ENCODE measurements at places on chromosomes 1 and 21.

- no peak for DNase-seq
Measured at GRCh38 chr1:183996040-183996384, 41.5 kb downstream of the COLGALT2 start.

- no peak for DNase-seq
Measured at GRCh38 chr21:41962425-41962966, 8.7 kb upstream of the C2CD2 start.

- no peak for DNase-seq
Measured at GRCh38 chr1:112929979-112930378, 26.0 kb downstream of the SLC16A1 start.

- no peak for DNase-seq
Measured at GRCh38 chr1:206944703-206945102, 1.6 kb downstream of the PIGR start.

- no peak for DNase-seq
Measured at GRCh38 chr1:6090996-6091822, 45.5 kb downstream of the KCNAB2 start.

DNA sequence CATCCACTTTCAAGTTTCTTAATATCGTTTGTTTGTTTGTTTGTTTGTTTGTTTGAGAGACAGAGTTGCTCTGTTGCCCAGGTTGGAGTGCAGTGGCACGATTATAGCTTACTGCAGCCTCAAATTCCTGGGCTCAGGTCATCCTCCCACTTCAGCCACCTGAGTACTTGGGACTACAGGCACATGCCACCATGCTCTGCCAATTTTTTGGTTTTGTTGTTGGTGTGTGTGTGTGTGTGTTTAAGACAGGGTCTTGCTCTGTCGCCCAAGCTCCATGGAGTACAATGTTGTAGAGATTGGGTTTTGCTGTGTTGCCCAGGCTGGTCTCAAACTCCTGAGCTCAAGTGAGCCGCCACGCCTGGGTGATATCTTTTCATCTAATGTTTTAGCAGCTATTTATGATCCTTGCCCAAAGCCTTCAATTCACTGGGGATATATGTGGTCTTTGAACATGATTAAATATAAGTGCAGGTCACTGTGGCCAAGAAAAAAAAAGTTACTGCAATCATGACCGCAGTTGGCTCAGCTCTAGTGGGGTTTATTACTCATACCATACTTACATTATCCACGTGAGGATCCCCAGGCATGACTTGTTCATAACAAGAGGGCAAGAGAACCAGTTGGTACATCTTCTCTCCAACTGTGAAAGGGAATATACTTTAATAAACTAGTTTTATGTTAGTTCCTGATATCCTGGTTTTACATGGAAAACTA lies 8.0 kb downstream of the RRP1B start:
- no peak for DNase-seq

DNA sequence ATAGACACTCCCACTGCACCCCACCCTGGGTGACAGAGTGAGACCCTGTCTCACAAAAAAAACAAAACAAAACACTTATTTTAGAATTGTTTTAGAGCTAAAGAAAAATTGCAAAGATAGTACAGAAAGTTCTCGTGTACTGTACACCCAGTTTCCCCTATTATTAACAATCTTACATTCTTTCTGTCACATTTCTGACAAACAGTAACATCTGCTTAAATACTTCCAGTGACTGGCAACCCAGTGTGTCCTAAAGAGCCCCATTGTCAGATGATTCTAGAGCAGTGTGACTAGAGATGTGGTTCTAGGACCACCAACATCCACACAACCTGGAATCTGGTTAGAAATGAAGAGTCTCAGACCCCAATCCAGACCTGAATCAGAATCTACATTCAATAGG lies 90.5 kb downstream of the LEPR start:
- DNase-seq = no peak

- no peak for DNase-seq
Measured at GRCh38 chr1:53176452-53177208, 20.0 kb upstream of the CPT2 start.

- no peak for DNase-seq
Measured at GRCh38 chr1:94550396-94550795, 8.8 kb upstream of the F3 start.

- DNase-seq = no peak
Measured at GRCh38 chr1:42737257-42737656, 2.8 kb downstream of the CLDN19 start.

GRCh38 chr1:57377339-57378139 lies 46.3 kb downstream of the DAB1 start:
- no peak for DNase-seq

GRCh38 chr1:15943328-15943991 lies 32.4 kb downstream of the ZBTB17 start:
- DNase-seq = no peak

DNA sequence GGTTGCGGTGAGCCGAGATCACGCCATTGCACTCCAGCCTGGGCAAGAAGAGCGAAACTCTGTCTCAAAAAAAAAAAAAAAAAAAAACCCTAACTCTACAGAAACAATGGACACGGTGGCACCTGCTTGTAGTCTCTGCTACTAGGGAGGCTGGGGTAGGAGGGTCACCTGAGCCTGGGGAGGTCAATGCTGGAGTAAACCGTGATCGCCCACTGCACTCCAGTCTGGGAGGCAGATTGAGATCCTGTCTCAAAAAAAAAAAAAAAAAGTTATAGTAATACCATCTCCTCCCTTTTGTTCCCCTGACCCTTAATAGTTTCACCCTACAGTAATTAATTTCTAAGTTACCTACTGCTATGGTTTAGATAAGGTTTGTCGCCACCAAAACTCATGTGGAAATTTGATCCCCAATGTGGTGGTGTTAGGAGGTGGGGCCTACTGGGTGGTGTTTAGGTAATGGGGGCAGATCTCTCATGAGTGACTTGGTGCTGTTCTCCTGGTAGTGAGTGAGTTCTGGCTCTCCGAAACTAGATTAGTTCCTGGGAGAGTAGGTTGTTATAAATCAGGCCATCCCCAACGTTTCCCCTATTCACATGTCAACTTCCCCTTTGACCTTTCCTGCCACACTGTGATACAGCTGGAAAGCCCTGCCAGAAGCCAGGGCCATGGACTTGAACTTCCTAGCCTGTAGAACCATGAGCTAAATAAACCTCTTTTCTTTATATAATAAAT lies 9.8 kb downstream of the FBXO42 start:
- DNase-seq = no peak

DNA sequence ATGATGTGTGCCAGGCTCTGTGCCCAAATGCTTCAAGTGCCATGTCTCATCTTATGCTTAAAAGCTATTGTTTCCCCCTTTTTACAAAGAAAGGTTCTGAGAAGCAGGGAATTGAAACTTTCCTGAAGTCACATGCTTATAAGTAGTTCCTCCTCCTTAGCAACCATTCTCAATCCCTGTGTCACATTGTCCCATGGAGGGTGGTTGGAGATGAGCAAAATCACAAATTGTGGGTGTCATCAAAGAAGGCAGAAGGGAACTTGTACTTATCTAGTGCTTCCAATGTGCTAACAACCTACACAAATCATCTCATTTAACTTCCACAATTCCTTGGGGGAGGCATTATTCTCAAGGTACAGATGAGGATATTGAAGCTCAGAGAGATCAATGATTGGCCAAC lies 10.1 kb upstream of the ERICH3 start:
- no peak for DNase-seq

GRCh38 chr1:191152776-191153175 lies 675.1 kb upstream of the BRINP3 start:
- no peak for DNase-seq

GRCh38 chr1:181479137-181479745 lies 4.1 kb upstream of the CACNA1E start:
- peak; percentile 72 for DNase-seq

DNA sequence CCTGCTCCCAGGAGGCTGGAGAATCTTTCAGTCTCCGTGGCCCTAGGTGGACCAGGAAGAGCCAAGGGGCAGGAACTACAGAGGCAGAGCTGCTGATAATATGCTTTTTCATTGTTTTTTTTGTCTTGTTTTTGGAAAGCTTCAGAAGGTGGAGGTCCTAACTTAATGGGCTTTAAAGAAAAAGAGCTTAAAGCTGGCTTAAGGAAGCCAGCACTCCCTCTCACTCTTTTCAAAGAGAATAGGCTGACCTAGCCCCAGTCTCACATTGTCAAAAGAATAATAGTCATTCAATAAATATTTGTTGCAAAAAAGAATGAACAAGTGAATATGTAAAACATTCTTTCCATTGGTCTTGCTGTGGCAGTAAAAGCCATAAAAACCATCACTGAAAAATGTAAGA lies 61.0 kb upstream of the RRP15 start:
- DNase-seq = no peak

DNA sequence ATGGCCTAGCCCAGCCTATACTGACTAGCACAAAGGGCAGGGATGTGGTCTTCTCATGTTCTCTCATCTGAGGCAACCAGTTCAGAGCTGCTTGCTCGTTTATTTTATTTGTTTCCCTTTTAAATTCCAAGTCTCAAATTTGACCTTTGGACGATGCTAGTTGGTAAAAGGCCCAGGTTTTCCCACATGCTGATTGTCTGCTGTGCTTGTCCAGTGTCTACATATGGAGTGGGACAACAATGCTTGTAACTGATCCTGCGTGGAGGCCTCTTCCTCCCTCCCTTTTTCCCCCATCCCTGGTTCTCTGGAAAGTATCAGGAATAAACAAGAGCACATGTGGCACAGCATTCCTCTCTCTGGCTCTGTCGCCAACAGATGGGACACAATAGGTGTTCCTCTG lies 34.0 kb upstream of the BEND5 start:
- DNase-seq = no peak

DNA sequence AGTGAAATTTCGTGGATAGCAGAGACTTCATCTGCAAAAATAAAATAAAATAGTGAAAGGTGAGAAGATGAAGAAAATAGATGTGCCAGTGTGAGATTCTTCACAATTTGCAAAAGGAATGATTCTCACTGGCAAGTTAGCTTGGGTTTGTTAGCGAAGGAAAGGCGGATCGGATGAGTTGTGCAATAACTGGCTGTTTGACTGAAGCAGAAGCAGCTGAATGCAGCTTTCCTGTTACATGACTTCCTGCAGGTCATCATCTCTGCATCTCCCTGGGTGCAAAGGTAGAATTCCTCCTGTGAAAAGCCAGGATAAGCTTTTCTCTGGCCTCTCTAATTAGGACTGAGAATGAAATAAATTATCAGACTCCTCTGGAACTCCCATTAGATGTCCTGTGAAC lies 263.1 kb upstream of the CHRM3 start:
- DNase-seq = peak; percentile 12

DNA sequence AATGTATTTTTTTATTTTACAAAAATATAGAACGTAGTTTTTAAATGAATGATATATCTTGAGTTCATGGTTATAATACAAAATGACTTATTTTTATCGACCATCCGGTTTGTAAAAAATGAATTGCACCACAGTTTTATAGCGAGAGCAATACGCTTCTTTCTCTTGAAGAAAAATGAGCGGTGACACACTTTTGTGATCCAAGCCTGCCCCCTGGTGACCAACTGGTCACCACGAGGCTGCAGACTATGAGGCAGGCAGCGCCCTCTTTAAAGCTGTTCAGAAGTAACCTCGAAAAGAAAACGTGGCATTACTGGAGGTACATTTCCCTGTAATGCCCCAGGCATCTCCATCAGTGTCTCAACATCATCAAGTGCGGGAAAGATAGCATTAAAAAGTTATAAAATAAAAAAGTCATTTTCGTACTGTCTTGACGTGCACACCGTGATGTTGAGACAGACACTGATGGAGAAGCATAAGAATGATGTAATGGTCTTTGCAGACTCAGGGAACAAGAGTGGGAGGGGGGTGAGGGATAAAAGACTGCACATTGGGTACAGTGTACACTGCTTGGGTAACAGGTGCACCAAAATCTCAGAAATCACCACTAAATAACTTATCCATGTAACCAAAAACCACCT lies 734.2 kb upstream of the ADAMTS5 start:
- DNase-seq = peak; percentile 88

DNA sequence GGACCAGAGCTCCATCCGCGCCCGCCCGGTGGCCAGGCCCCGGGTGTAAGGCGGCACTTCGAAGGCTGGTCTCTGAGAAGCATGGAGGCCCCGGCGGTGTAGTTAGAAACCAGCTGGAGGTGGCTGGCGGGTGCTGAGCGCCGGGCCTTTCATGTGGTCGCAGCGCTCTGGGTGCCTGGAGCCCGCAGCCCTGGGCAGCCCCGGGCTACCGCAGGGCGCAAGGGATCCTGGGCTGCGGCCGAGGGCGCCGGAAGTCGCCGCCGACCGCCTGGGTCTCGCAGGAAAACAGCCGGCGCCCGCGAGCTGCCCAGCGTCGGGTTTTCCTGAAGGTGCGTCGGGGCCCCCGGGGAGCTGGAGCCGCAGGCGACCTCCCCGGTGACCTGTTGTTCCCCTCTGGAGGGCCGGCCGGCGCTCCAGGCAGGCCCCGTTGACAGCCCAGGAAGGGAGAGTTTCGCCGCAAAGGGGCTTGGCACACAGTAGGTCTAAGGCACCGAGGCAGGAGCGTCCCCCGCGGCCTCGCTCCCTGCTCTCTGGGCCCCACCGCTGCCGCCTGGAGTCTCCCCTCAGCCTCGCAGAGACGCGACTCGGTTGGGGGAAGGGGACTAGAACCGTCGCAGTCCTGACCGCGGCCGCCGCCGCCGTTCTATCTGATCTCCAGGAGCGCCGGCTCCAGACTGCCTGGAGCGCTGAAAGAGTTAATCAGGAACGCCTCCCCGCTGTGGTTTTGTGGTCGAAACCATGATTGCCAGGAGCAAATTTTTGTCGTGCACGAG lies 2.7 kb downstream of the GRHL3 start:
- DNase-seq = peak; percentile 66

GRCh38 chr1:58584082-58584895 lies 7.2 kb upstream of the TACSTD2 start:
- DNase-seq = peak; percentile 74

DNA sequence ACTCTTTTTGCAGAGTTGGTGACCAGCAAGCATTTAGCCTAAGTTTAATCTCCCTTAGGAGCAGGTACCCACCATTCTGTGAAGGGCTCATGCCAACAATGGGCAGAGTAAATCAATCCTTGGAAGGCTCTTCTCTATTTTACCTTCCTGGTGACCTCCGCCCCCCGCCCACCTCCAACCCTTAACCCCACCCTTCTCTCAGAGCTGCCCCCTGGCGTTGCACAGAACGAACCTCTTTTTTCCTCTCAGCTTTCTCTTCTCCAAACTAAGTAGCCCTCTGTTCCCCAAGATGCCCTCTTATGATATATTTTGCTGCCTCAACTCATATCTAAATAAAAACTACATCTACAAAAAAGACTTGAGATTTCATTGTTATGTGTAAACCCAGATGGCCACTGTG lies 186.8 kb downstream of the SEC16B start:
- DNase-seq = no peak

- no peak for DNase-seq
Measured at GRCh38 chr1:213124590-213124989, 73.5 kb downstream of the RPS6KC1 start.

DNA sequence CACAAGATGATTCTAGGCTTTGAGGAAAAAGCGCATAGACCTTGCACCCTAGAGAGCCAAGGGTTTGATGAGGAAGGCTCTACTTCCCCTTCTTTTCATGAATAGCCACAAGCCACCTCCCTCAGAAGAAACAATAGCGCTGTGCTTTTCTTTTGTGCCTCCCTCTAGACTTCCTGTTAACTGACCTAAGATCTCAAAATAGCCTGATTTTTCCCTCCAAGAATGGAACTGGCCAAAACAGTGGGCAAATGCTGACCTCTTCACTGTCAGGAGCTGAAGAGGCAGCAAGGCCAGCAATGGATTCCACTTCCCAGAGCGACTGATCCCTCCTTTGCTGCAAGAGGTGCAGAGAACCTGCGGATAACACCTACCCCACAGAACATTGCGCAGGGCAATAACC lies 362.8 kb downstream of the KCNH1 start:
- DNase-seq = peak; percentile 6

All from umbilical cord (tissue), 2 donors.